ENCODE measurements at places on chromosomes 2 and 18.
A peak's percentile ranks its signal among the peaks of the same experiment; 100 is the strongest.

GRCh38 chr2:74982577-74982976 is 24.1 kb downstream of the POLE4 start:
- DNase-seq, result no peak

GRCh38 chr2:7084601-7085000 is 167.4 kb downstream of the RNF144A start:
- no peak for DNase-seq

DNA sequence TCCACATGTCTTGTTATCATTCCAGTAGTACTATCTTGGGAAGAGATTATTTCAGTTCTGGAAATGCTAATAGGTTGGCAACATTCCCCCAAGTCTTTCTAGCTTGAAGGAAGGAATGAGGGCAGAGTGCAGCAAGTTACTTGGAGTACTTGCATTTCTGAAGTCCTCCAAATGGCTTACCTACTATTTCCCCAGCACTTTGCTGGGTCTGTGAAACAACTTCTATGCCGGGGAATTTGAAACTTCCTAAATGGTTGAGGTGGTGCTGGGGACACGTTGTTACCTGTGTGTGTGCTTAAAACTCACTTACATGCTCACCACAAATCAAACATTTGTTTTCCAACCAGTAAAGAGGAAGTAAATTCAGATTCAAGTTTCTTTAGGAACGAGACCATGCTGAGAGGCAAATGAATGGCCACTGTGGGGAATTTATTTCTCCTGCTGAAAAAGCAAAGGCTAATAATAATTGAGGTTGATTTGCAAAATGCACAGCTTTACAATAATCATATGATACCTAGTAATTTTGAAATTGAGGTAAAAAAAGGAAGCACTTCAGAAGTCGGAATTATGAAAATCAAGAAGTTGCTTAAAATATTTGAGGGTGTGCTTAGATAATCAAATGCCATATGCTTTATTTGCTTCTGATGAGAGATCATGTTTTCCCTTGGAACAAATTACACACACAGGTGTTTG is 1167.7 kb upstream of the ZEB2 start:
- no peak for DNase-seq

GRCh38 chr2:133919285-133919684 is 334.6 kb upstream of the MGAT5 start:
- no peak for DNase-seq

- DNase-seq, result peak; percentile 61
Measured at GRCh38 chr2:84924173-84925106, 19.0 kb downstream of the TMSB10 start.

DNA sequence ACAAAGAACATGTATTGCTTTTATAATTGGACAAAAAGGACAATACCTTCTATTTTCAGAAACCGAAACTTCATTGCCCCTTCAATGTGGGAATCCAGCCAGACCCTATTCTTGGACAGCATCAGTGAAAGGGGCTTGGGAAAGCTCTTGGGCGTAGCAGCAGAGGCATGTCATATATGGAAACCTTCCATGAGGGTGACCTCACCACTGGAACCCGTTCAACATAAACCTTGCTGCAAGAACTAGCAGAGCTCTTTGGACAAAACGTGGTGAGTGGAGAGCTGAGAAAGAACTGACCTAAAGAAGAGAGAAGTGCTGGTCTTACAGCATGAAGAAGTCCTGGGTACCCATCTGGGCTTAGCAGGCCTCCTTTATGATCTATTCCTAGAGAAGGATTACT is 22.7 kb upstream of the ACTG2 start:
- no peak for DNase-seq

All from stimulated activated CD4-positive, alpha-beta T cell treated with anti-CD3 and anti-CD28 coated beads, Interleukin-4, amount 100 ng/mL, for 4 hours (primary cell).